ENCODE measurements at places on chromosomes 13 and 19.

GRCh38 chr19:34430738-34431625 is 2.8 kb downstream of the UBA2 start:
- DNase-seq, result no peak

DNA sequence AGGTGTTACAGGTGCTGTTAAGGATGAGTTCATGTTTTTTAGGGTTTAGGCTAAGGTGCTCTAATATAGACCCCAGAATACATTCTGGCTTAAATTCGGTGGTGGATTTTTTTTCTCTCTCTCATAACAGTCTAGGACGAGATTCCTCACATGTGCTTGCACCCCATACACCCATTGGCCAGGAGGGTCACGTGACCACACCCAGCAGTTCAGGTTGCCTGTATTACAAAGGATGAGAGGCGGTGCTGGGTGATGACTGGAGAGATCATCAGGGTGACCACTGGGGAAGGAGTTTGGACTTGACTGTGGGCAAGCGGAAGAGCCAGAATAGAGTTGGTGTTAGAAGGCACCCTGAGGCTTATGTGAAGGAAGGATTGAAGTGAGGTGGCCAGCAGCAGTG is 27.7 kb downstream of the PPP2R1A start:
- DNase-seq, result no peak

GRCh38 chr13:36839981-36840380 is 21.0 kb downstream of the RFXAP start:
- no peak for DNase-seq

DNA sequence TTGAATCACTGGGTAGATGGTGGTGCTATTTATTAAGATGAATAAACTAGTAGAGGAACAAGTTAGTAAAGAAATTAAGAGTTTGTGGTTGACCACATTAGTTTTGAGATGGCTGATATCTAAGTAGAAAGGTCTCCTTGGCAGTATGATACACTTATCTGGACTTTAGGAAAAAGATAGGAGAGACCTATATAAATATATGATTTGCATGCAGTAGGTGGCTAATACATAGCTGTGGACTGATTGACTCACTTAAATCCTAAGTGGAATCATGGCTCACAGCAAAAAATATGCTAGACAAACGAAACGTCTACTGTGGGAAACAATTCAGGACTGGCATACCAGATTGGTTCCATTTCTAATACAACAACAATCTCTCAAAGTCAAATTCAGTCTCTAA is 92.0 kb downstream of the CAB39L start:
- DNase-seq, result no peak

Data from stimulated activated CD8-positive, alpha-beta memory T cell treated with anti-CD3 and anti-CD28 coated beads, Interleukin-4, amount 100 ng/mL, for 4 hours (primary cell).